Activated CD8-positive, alpha-beta memory T cell treated with anti-CD3 and anti-CD28 coated beads for 4 hours (primary cell): ENCODE measurements at places on chromosomes 4 and X.

- no peak for DNase-seq
Measured at GRCh38 chr4:168221301-168221700, 97.3 kb downstream of the DDX60 start.

DNA sequence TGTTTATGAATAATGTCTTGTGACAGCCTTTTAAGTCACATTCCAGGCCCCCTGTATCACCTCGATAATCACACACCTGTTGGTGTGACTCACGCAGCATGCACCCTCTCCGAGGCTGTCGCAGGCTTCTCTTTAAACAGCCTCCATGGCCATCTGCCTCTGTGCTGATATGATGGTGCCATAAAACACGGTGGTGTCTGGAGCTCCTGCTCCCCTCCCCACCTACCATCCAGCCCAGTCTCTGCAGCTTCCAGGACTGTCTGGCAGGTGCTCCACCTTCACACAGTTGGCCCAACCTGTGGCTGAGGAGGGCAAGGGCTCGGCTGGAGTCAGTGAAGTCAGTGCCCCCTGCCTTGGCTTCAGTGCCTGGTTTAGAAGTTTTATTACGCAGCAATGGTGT is 173.8 kb upstream of the RPL34 start:
- DNase-seq = no peak

DNA sequence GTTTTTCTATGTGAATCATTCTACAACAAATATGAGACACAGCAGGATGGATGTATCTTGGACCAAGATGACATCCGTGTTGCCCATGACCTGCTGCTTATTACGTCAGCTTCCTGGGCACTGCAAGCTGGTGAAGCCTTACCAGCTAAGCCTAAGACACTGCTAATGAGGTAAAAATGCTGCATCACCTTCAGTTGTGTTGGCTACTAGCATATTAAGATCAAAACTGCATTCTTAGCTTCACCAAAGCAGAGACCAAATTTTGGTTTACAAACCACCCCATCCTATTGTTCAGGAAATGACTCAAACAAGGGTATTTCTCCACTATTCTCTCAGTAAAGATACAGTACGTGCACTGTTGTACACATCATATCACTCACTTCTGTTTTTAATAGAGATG is 50.3 kb downstream of the MAML3 start:
- DNase-seq = no peak

- DNase-seq = no peak
Measured at GRCh38 chrX:11197671-11198070, 86.5 kb downstream of the HCCS start.

DNA sequence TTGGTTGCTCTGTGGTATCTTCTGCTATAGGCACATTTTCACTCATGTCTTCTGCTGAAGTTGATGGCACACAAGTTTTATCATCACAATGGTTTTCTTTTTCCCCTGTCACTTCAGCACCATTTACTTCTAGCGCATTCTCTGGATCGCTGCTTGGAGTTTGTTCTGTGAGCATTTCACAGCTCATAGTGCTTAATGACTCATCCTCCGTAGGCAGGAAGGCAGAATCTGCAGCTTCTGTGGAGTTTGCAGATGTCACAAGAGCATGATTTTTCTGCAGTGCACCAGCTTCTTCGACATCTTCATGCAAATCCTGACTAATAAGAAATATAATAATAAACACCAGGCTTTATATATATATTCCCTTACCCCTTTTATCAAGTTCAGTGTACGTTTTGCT is 83.6 kb downstream of the CHM start:
- no peak for DNase-seq

GRCh38 chrX:84259868-84260267 is 71.9 kb upstream of the RPS6KA6 start:
- no peak for DNase-seq

- DNase-seq = no peak
Measured at GRCh38 chr4:55214172-55214571, 88.8 kb upstream of the KDR start.

DNA sequence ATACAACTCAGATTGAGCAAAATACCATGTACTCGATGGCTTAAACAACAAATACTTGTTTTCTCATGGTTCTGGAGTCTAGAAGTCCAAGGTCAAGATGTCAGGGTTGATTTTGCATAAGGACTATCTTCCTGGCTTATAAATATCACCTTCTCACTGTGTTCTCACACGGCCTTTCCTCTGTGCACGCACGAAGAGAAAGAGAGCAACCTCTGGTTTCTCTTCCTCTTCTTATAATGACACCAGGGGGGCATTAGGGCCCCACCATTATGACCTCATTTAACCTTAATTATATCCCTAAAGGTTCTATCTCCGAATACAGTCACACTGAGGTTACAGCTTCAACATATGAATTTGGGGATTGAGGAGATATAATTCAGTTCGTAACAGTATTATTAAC is 504.0 kb downstream of the MAGEE1 start:
- DNase-seq = no peak

DNA sequence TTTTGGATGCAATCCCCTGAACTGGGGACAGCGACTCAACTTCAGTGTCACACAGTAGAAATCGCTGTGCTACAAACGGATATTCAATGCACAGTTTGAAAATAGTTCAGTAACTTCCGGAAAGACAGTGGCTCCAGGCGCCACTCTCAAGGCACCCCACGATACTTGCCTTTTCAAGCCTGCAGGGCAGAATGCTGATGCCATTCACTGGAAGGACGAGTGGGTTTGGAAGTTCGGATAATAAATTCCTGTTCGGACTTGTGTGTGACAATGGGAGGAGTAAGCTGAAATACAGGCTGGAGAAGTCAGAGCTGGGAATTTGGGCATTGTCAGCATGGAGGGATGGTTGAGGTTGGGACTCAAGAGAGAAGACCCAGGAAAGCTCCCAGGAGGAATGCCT is 64.3 kb upstream of the HELT start:
- DNase-seq = no peak
